ENCODE measurements at places on chromosomes 6 and 20. TPM values are rescaled to one million over a fixed set of nuclear protein-coding genes. Genes with fewer than 3 reads are reported as not detected.

The MYBL2 gene
- 4.1 TPM for polyA plus RNA-seq

The SLC22A16 gene
- 0.30 TPM for polyA plus RNA-seq

The GMPR gene
- polyA plus RNA-seq = 46.3 TPM

The FILIP1 gene
- polyA plus RNA-seq = 0.37 TPM

The FOXS1 gene
- not detected for polyA plus RNA-seq

The PGC gene
- polyA plus RNA-seq = 8,432 TPM

The C20orf141 gene
- polyA plus RNA-seq = not detected

The SLC4A11 gene
- polyA plus RNA-seq = 0.46 TPM

- H3K27me3 ChIP-seq = no peaks in the 10 kb centered on the region
- H3K4me1 ChIP-seq = no peaks in the 10 kb centered on the region
These were observed 588.8 kb upstream of the ADGRB3 start for GRCh38 chr6:68046302-68046701.

DNA sequence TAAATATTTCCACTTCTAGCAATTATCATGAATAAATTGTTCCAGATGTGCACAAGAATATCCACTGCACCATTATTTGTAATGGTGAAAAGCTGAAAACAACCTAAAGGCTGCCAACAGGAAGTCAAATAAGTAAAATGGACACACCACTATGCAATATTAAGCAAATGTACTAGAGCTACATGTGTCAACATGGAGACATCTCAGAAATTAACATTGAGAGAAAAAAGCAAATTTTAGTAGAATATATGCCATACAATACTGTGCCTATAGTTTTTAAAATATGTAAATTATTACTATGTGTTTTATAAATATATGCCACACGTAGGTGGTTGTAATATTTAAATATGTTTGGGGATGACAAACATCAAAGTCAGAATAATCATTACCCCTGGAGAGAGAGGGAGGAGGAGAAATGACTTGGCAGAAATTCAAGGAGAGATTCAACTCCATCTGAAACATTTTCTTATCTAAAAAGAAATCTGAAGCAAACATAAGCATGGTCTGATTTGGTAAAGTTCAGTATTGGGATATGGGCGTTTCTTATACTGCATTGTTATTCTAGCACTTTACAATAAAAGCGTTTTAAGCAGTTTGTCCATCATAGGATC lies 475.5 kb downstream of the QKI start:
- H3K4me1 ChIP-seq = no peaks in the 10 kb centered on the region
- H3K27me3 ChIP-seq = no peaks in the 10 kb centered on the region
- no peak overlapping the region for H3K4me3 ChIP-seq
- no peaks in the 10 kb centered on the region for H3K36me3 ChIP-seq
- no peak for DNase-seq

DNA sequence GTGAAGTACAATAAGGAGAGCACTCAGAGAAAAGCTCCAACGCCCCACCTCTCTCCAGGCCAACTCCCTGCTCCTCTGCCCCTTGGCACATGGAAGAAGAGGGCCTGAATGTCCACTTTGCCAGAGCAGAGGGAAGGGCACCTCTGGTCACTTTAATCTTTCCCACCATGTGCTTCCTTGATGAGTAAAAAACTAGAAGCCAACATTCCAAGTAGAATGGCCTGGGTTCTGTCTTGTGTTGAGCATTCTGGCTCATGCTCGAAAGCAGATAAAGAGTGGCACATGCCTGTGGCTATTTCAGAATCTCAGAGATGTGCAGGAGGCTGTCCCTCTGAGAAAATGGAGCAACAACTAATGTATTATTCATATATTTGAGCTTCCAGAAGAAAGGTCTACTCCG lies 177.4 kb upstream of the PLN start:
- no peak for DNase-seq
- no peak overlapping the region for H3K27ac ChIP-seq
- H3K36me3 ChIP-seq = no peaks in the 10 kb centered on the region
- no peaks in the 10 kb centered on the region for H3K27me3 ChIP-seq
- H3K4me1 ChIP-seq = no peaks in the 10 kb centered on the region

- peaks cover 88% of the 10 kb centered on the region for H3K36me3 ChIP-seq
- no peaks in the 10 kb centered on the region for H3K4me1 ChIP-seq
- H3K4me3 ChIP-seq = no peak overlapping the region
- no peak overlapping the region for H3K27ac ChIP-seq
- no peak for DNase-seq
These were observed 32.5 kb downstream of the STK38 start for GRCh38 chr6:36514554-36515456.

DNA sequence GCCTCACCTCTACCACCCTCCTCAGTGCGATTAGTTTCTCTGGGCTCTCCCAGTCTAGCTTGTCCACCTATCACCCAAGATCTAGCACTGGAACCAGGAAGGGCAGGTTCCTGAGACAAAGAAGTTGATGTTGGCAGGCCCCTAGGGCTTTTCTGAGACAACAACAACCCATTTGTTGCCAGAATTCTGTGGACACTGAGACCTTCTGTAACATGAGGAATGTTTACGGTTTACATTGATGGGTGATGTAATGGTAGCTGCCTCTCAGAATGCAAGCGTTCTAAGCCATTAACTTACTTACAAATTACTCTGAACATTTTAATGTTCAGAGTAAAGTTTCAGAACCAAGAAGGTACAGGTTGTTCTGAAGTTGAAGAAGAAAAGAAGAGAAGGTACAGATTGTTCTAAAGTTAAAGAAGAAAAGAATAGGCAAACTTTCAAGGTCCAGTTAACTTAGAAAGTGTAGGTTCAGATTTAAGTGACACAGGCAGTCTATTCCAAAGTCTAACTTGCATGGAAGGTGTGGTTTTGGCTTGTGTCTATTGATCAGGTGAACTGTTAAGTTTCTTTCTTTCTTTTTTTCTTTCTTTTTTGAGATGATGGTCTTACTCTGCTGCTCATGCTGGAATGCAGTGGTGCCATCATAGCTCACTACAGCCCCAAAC lies 3.7 kb upstream of the MED23 start:
- DNase-seq = no peak
- H3K36me3 ChIP-seq = no peaks in the 10 kb centered on the region
- H3K27me3 ChIP-seq = no peaks in the 10 kb centered on the region
- peaks cover 10% of the 10 kb centered on the region for H3K4me1 ChIP-seq

GRCh38 chr6:32086661-32087573 lies 22.2 kb downstream of the TNXB start:
- H3K36me3 ChIP-seq = no peaks in the 10 kb centered on the region
- H3K27me3 ChIP-seq = no peaks in the 10 kb centered on the region
- H3K4me3 ChIP-seq = peak overlapping the region; percentile 26
- DNase-seq = peak; percentile 32
- peak overlapping the region; percentile 86 for H3K27ac ChIP-seq
- H3K4me1 ChIP-seq = peaks cover 22% of the 10 kb centered on the region

- no peak for DNase-seq
- H3K27me3 ChIP-seq = no peaks in the 10 kb centered on the region
- H3K27ac ChIP-seq = no peak overlapping the region
- no peaks in the 10 kb centered on the region for H3K4me1 ChIP-seq
- no peak overlapping the region for H3K4me3 ChIP-seq
- H3K36me3 ChIP-seq = no peaks in the 10 kb centered on the region
These were observed 64.0 kb downstream of the RSPO3 start for GRCh38 chr6:127182501-127182900.

- H3K27ac ChIP-seq = no peak overlapping the region
- no peak for DNase-seq
- no peak overlapping the region for H3K4me3 ChIP-seq
- no peaks in the 10 kb centered on the region for H3K36me3 ChIP-seq
These were observed 25.6 kb downstream of the TTLL9 start for GRCh38 chr20:31896049-31896448.

DNA sequence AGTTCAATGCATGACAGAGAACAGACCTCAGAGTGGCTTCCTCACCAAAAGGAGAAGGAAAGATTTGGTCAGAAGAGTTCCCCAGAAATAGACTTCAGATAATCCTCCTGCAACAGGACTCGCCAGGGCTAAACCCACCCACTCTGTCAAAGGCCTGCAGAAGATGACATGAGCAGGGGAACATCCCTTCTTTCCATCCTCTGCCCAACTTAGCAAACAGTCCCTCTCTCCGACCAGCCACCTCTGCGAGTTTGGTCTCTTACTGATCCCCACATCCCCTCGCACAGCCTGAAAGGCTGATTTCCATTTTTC lies 7.5 kb downstream of the NFATC2 start:
- no peaks in the 10 kb centered on the region for H3K36me3 ChIP-seq
- H3K27me3 ChIP-seq = no peaks in the 10 kb centered on the region
- H3K4me3 ChIP-seq = no peak overlapping the region

- H3K4me1 ChIP-seq = peaks cover 7% of the 10 kb centered on the region
- no peak for DNase-seq
- no peaks in the 10 kb centered on the region for H3K36me3 ChIP-seq
- no peak overlapping the region for H3K27ac ChIP-seq
- no peaks in the 10 kb centered on the region for H3K27me3 ChIP-seq
These were observed 311.7 kb upstream of the JAG1 start for GRCh38 chr20:10985536-10985935.

- peaks cover 14% of the 10 kb centered on the region for H3K4me1 ChIP-seq
- H3K27me3 ChIP-seq = peaks cover 25% of the 10 kb centered on the region
- no peak for DNase-seq
These were observed 92.9 kb upstream of the BHLHE23 start for GRCh38 chr20:63099456-63100173.

DNA sequence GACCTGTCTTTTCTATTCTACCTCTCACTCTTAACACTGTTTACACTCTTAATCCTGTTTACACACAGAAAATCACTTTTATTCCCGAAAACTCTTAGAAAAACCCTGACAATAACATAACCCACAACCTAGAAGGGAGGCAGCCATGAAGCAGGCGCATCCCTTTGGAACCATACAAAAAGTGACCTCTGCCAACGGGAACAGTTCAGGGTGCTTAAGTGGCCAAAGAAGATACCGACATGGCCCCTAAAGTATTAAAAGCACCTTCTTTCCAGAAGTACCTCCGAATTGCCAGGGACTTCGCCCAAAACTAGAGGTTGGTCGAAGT lies 490 bp downstream of the MMUT start:
- H3K4me1 ChIP-seq = peaks cover 57% of the 10 kb centered on the region
- H3K4me3 ChIP-seq = peak overlapping the region; percentile 80
- no peaks in the 10 kb centered on the region for H3K27me3 ChIP-seq
- H3K27ac ChIP-seq = peak overlapping the region; percentile 86
- H3K36me3 ChIP-seq = peaks cover 18% of the 10 kb centered on the region

DNA sequence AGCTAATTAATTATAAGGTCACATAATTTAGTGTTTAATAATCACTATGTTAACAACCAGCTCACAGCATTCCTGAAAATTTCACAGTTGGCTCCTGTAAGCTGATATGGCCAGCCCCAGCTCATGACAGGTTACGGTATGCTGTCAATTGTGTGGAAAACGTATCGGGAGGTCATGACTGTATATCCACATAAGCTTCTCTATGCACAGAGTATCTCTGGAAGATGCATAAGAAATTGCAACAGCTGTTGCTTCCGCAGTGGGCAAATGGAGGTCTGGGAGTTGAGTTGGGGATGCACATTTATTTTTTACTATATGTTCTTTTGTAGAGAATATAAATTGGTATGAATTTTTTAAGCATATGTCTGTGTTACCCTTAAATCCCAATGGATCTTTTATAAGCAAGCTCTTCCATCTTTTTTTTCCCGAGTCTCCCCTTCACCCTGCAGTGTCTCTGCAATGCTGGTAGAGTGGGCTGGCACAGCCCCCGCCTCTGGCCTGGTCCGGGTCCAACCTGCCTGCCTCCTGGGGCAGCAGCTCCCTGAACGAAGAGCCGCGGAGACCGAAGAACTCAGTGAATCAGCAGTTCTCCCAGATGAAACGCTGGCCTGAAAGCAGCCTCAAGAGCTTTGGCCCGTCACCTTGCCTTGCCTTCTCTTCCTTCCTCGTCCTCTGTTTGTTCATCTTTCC lies 139.9 kb upstream of the CDYL start:
- H3K27me3 ChIP-seq = no peaks in the 10 kb centered on the region
- no peaks in the 10 kb centered on the region for H3K4me1 ChIP-seq
- no peak overlapping the region for H3K4me3 ChIP-seq
- H3K36me3 ChIP-seq = no peaks in the 10 kb centered on the region
- H3K27ac ChIP-seq = no peak overlapping the region

DNA sequence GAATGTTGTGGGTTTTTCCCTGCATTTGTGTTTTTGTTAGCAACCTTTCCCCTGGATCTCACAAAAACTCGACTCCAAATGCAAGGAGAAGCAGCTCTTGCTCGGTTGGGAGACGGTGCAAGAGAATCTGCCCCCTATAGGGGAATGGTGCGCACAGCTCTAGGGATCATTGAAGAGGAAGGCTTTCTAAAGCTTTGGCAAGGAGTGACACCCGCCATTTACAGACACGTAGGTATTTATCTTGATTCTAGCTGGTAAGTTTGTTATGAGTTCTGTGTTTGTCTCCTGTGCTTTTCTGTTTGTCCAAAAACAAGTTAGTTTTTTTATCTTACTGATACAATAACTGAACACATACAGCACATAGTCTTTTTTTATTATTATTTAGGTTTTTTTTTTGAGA lies 3.0 kb downstream of the SLC25A27 start:
- no peak overlapping the region for H3K27ac ChIP-seq
- no peaks in the 10 kb centered on the region for H3K36me3 ChIP-seq
- no peak for DNase-seq
- H3K4me3 ChIP-seq = no peak overlapping the region

DNA sequence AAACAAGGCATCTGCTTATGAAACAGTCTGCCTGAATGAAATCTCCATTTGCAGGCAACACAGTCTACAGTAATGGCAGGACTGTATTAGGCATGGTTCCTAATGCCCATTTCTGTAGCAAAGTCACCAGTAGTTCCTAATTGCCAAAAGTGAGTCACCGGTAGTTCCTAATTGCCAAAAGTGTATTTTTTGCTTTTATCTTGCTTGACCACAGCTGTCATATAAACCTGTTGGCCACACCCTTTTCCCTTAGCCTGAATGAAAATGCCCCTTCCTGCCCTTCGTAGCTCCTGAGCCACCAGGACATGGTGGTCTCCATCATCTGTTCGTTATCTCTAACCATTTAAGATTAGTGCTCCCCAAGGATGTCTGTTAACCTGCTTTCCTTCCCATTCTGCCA lies 34.5 kb downstream of the MTHFD1L start:
- H3K27me3 ChIP-seq = no peaks in the 10 kb centered on the region
- H3K27ac ChIP-seq = no peak overlapping the region
- no peak for DNase-seq
- H3K36me3 ChIP-seq = no peaks in the 10 kb centered on the region
- H3K4me3 ChIP-seq = no peak overlapping the region

GRCh38 chr6:159977255-159977903 lies 8.5 kb downstream of the IGF2R start:
- no peak overlapping the region for H3K4me3 ChIP-seq
- H3K27ac ChIP-seq = peak overlapping the region; percentile 14
- H3K36me3 ChIP-seq = no peaks in the 10 kb centered on the region
- no peak for DNase-seq
- no peaks in the 10 kb centered on the region for H3K27me3 ChIP-seq
- peaks cover 95% of the 10 kb centered on the region for H3K4me1 ChIP-seq

DNA sequence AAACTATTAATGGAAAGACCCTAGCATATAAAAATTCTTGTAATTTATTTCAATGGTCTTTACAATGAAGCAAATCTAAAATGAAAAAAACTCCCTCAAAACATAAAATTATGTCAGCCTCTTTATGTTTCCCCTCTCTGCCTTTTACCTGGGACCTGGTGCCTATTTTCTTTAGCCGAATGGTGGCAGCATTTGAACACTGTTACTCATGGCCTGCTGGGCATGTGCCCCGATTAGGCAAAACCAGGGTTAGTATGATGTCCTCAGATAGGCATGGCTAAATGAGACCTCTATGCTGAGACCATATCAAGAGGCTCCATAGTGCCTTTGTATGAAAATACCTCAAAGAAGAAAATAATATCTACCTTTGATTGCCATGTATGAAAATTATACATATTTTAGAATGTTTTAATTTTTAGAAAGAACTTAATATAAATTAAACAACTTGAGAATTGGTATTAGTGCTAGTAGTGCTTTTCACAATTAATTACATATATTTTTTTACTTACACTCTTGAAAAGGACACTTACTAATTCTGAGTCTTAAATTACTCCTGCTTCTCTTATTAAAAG lies 22.5 kb upstream of the C6orf58 start:
- no peaks in the 10 kb centered on the region for H3K27me3 ChIP-seq
- H3K36me3 ChIP-seq = no peaks in the 10 kb centered on the region
- H3K4me3 ChIP-seq = no peak overlapping the region

All from stomach (tissue), 19 donors.